ENCODE measurements at places on chromosomes 16 and 17. TPM values are rescaled to one million over a fixed set of nuclear protein-coding genes. Genes with fewer than 3 reads are reported as not detected.

GRCh38 chr17:18253187-18253884 lies 5.2 kb downstream of the FLII start:
- H3K27me3 ChIP-seq = no peaks in the 10 kb centered on the region
- DNase-seq = no peak
- peaks cover 22% of the 10 kb centered on the region for H3K36me3 ChIP-seq
- H3K27ac ChIP-seq = no peak overlapping the region
- H3K4me3 ChIP-seq = no peak overlapping the region

- peaks cover 23% of the 10 kb centered on the region for H3K36me3 ChIP-seq
- H3K4me3 ChIP-seq = no peak overlapping the region
- H3K27me3 ChIP-seq = no peaks in the 10 kb centered on the region
- DNase-seq = no peak
- H3K4me1 ChIP-seq = peaks cover 38% of the 10 kb centered on the region
Observed at GRCh38 chr17:81234940-81235821, 3.7 kb downstream of the TEPSIN start.

- peaks cover 4% of the 10 kb centered on the region for H3K27me3 ChIP-seq
- H3K4me3 ChIP-seq = no peak overlapping the region
- no peak for DNase-seq
- H3K27ac ChIP-seq = no peak overlapping the region
- no peaks in the 10 kb centered on the region for H3K4me1 ChIP-seq
Observed at GRCh38 chr16:89583197-89583894, 7.8 kb downstream of the CPNE7 start.

GRCh38 chr16:7736138-7736665 lies 403.6 kb downstream of the RBFOX1 start:
- no peaks in the 10 kb centered on the region for H3K36me3 ChIP-seq
- H3K27ac ChIP-seq = no peak overlapping the region
- no peaks in the 10 kb centered on the region for H3K4me1 ChIP-seq
- DNase-seq = no peak
- H3K4me3 ChIP-seq = no peak overlapping the region

DNA sequence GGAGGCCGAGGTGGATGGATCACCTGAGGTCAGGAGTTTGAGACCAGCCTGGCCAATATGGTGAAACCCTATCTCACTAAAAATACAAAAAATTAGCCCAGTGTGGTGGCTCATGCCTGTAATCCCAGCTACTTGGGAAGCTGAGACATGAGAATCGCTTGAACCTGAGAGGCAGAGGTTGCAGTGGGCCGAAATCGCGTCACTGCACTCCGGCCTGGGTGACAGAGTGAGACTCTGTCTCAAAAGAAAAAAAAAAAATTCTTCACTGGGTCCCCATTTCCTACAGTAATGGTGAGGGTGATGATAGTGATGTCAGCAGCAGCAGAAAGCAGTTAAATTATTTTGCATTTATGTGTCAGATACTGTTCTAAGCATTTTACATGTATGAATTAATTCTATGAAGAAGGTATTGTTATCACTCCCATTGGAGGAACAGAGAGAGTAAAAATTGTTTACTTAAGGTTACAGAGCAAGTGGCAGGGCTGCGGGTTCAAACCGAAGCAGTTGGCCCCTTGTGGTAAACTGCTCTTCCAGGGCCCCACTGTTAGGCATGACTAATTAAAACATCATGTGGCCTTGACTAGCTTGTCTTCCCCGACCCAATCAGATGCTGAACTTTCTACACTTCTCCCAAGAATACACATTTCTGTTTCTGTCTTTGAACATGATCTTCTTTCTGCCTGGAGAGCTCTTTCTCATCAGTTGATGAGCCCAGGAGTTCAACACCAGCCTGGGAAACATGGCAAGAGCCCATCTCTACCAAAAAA lies 45.8 kb downstream of the STAT3 start:
- no peaks in the 10 kb centered on the region for H3K27me3 ChIP-seq
- DNase-seq = no peak
- H3K4me3 ChIP-seq = no peak overlapping the region
- H3K27ac ChIP-seq = peak overlapping the region; percentile 59
- peaks cover 37% of the 10 kb centered on the region for H3K4me1 ChIP-seq

Gene CLEC10A
- total RNA-seq = not detected

Gene ZNF385C
- 0.53 TPM for total RNA-seq

Gene SLC52A1
- not detected for total RNA-seq

Gene NPIPA3
- 6.9 TPM for total RNA-seq

Gene RHBDF1
- total RNA-seq = 0.53 TPM

GRCh38 chr16:9122969-9123368 lies 31.5 kb downstream of the HAPSTR1 start:
- no peak overlapping the region for H3K4me3 ChIP-seq
- peaks cover 32% of the 10 kb centered on the region for H3K36me3 ChIP-seq
- no peak overlapping the region for H3K27ac ChIP-seq
- H3K4me1 ChIP-seq = no peaks in the 10 kb centered on the region
- DNase-seq = no peak
- H3K27me3 ChIP-seq = no peaks in the 10 kb centered on the region

GRCh38 chr17:74431568-74432423 lies at the start of gene GPRC5C:
GPRC5C (plus strand) TSS chr17:74432088; CDS start chr17:74439777, 7,689 bp downstream.
- H3K4me1 ChIP-seq = peaks cover 25% of the 10 kb centered on the region
- DNase-seq = no peak
- H3K4me3 ChIP-seq = peak within 1 kb of the TSS; percentile 62
- H3K36me3 ChIP-seq = no peaks in the 10 kb centered on the region

GRCh38 chr16:84932681-84933080 lies 78.7 kb downstream of the ZDHHC7 start:
- H3K4me1 ChIP-seq = no peaks in the 10 kb centered on the region
- no peak overlapping the region for H3K4me3 ChIP-seq
- H3K27ac ChIP-seq = no peak overlapping the region
- no peaks in the 10 kb centered on the region for H3K36me3 ChIP-seq

DNA sequence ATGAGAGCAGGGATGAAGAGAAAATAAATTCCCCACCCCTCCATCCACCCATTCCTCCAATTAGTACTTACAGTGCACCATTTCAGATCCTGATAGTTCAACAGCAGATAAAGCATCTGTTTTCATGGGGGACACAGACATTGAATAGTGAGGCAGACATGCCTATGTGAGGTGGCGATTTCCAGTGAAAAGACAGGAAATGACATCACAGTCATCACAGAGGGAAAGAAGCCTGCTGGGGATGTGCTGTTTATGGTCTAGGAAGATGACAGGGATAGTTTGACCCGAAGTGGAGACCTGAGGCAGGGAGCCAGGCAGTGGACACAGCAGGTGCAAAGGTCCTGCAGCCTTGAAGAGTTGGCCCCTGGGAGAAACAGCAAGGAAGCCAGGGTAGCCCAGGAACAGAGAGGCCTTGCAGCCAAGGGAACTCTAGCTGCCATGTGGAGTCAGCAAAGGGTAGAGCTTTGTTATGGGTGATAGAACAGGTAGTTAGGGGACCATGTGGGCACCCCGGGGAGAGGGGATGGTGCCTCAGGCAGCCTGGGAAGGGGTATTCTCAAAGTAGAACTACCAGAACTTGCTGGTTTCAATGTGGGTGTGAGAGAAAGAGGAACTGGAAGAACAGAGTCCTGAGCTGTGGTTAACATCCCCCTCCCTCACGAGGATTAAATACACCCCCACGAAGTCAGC lies 256.6 kb downstream of the CPPED1 start:
- no peak for DNase-seq
- H3K27ac ChIP-seq = no peak overlapping the region
- H3K4me1 ChIP-seq = peaks cover 17% of the 10 kb centered on the region

DNA sequence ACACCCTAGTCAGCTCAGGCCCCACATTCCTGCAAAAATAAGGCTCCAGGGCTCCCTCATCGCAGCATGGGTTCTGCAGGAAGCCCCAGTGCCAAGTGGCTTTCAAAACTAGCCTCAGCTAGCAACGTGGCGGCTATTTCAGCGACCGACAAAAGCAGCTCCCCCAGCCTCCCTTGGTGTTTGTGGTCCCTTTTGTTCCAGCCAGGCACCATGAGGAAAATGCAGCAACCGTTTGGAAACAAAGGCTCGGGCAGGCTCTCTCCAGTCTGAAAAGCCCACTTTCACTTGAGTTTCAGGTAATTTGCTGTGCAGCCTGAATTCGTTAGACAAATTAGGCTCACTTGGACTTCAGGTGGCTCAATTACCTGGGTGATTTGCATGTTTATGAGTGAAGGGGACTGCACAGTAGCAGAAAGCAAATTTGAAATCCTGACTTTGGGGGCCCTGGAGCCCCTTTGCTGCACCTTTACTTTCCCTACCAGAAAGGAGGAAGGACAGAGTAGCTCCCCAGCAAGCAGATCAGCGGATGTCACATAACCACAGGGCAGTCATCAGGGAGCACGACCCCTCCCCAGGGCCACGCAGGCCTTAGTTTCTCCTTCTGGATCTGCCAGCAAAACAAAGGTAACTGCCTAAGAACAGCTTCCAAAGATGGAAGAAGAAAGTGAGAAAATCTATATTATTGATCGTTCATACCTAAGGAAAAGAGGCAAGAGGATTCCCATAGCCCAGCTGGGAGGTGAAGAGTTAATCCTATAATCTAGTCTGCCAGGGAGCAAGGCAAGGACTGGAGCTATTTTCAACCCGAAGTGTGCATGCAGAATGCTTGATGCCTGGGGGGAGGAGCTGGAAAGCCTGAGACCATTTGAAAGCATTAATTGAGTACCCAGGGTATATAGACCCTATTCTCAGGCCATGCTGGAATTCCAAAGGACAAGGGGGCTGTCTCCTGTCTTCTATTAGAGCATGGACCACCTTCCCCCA lies 143.1 kb upstream of the SDK2 start:
- no peak overlapping the region for H3K27ac ChIP-seq
- H3K27me3 ChIP-seq = no peaks in the 10 kb centered on the region
- H3K4me1 ChIP-seq = no peaks in the 10 kb centered on the region
- no peak for DNase-seq
- no peak overlapping the region for H3K4me3 ChIP-seq

Gene KLHL10
- total RNA-seq = not detected

- no peak overlapping the region for H3K4me3 ChIP-seq
- DNase-seq = no peak
- no peaks in the 10 kb centered on the region for H3K4me1 ChIP-seq
- H3K27ac ChIP-seq = no peak overlapping the region
Observed at GRCh38 chr17:18278867-18279266, 18.4 kb downstream of the MIEF2 start.

DNA sequence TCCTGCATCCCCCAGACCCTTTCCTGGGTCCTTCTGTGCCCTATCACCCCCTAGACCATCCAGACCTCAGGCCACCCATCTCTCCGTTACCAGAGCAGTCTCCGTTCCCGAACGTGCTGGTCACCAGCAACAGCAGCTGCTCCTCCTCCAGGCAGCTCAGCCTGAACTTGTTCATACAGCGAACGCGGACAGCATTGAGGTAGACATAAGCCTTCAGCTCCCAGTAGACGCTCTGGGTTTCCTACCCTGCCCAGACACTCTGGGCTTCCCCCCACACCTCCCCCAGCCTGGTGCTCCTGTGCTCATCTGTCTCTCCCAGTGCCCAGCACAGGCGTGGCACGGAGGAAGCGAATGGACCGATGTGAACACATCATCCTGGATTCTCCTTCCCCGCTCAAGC lies 41.6 kb upstream of the RNFT1 start:
- no peak for DNase-seq
- no peak overlapping the region for H3K4me3 ChIP-seq
- no peaks in the 10 kb centered on the region for H3K27me3 ChIP-seq

Gene MT4
- not detected for total RNA-seq

Gene NPIPA1
- total RNA-seq = 134 TPM

Gene PPY
- total RNA-seq = not detected

DNA sequence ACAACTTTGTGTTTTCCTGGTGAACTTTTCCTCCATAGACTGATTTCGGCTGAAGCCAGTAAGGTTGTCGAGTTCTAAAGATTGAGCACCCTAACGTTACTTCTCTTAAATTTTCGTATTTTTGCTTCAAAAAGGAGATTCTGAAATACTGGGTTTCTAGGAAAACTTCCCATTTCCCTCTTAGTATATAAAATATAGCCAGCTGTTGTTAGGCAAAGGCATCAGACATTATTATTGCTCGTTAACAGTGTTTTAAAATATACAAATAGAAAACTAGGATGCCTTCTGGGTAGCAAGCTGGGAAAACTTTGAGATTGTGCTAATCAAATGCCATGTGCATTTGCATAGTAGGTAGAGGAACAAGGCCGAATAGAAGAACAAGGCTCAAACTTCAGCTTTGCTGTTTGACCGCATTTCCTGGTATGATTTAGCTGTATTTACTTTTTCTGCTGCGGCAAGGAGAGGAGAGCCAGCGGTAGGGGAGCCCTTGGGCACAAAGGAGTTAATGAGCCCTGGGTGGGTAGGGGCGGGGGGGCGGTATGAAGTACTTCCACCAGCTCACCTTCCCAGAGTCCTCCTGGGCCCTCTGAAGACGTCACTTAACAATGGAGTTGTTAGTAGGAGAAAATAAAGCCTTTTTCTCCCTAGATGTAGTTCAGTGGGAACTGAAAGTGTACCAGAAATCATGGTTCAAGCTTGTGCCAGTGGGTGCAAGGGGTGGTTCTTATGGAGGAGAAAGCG lies 151.9 kb downstream of the MSI2 start:
- peaks cover 11% of the 10 kb centered on the region for H3K4me1 ChIP-seq
- peaks cover 3% of the 10 kb centered on the region for H3K36me3 ChIP-seq
- H3K27ac ChIP-seq = no peak overlapping the region

DNA sequence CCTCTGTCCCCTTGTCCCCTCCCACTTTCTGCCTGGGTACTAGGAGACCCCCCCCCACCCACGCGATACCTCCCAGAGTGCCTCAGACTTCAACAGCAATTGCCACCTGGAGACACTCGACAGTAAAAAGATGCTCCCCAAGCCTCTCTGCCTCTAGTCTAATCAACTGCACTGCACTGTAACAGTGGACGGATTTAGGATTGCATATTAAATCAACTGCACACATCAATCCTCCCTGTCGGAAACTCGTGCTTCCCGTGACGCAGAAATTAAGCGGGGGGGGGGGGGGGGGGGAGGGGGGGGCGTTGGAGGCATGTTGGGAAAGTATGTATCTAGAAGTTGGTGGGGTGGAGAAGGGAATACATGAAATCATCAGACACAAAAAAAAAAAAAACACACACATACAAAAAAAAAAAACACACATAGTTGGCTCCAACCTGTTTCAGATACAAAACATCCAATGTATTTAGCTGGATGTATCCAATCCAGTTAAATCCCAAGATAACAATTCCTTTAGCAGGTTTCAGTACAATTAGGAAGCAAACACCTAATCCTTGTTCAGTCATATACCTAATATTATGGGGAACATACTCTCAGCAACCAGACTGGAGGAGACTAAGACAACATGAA lies 29.7 kb downstream of the FAM222B start:
- H3K4me3 ChIP-seq = peak overlapping the region; percentile 93
- H3K27me3 ChIP-seq = no peaks in the 10 kb centered on the region
- no peak for DNase-seq

GRCh38 chr17:67647482-67647881 lies 70.3 kb upstream of the NOL11 start:
- H3K4me1 ChIP-seq = no peaks in the 10 kb centered on the region
- H3K4me3 ChIP-seq = no peak overlapping the region
- peaks cover 8% of the 10 kb centered on the region for H3K36me3 ChIP-seq
- no peaks in the 10 kb centered on the region for H3K27me3 ChIP-seq

GRCh38 chr17:83203073-83203471 lies 123.7 kb downstream of the METRNL start:
- H3K27me3 ChIP-seq = peaks cover 12% of the 10 kb centered on the region
- no peak overlapping the region for H3K27ac ChIP-seq
- peaks cover 10% of the 10 kb centered on the region for H3K4me1 ChIP-seq
- H3K36me3 ChIP-seq = no peaks in the 10 kb centered on the region
- H3K4me3 ChIP-seq = no peak overlapping the region
- peak; percentile 3 for DNase-seq

Gene ZKSCAN2
- 5.5 TPM for total RNA-seq

GRCh38 chr17:28865946-28866752 lies 11.3 kb downstream of the ERAL1 start:
- peaks cover 4% of the 10 kb centered on the region for H3K4me1 ChIP-seq
- no peaks in the 10 kb centered on the region for H3K27me3 ChIP-seq
- H3K36me3 ChIP-seq = no peaks in the 10 kb centered on the region
- no peak overlapping the region for H3K27ac ChIP-seq
- DNase-seq = no peak
- H3K4me3 ChIP-seq = no peak overlapping the region
